ENCODE measurements at places on chromosomes 2 and 18.

DNA sequence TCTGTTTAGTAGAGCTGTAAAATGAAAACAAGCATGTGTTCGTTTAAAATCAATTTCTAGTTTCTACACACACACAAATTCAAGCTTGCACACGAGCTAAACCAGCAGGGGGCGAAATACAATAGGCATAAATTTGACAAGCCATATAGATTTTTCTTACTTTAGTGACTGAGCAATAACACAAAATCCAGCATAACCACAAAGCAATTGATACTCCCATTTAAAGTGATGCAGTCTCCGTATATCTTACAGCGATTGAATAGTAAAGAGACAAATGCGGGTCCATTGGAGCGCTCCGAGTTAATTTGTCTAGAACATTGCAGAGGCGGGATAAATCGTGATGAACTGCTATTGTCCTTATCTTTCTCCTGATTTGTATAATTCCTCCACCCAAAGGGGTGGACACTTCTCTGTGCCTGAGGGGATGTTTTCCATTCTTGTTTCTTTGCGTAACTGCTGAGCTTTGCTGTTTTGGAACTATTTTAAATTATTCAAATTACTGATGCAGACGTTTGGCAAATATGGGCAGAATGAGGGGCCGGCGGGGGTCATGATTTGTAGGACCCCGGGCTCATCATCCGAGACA is 1.2 kb upstream of the AFTPH start:
- peak; percentile 77 for DNase-seq

DNA sequence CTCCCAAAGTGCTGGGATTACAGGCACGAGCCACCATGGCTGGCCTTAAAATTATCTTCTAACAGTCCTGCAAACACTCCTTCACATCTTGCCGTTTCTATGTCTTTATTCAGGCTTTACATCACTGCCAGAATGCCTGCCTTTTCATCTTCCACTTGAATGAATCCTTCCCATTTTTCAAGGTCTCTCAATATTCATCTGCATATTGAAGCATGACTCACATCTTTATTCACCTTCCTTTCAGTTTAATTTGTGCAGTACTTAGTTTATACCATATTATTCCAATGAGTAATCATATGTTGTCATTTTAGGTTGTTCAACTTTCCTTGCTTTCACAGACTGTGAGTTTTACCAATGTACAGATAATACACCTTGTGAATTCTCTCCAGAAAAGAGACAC is 510.1 kb upstream of the PIK3C3 start:
- no peak for DNase-seq

GRCh38 chr18:57959278-57959677 is 84.7 kb upstream of the NEDD4L start:
- no peak for DNase-seq

GRCh38 chr2:11097854-11098387 is 57.3 kb upstream of the SLC66A3 start:
- no peak for DNase-seq

DNA sequence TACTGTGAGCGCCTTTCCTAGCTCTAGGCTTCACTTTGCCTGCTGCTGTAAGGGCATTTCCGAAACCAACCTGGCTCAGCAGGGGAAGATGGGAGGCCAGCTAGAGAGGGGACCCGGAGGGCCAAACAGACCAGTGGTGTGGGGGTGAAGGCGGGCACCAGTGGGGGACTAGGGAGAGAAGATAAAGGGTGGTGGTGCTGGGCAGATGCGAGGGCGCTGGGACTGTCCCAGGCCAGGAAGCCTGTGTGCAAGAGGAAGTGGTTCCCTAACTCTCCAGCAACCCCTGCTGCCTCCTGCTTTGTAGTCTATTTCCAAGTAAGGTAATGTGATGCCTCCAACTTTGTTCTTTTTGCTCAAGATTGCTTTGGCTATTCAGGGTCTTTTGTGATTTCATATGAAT is 73.1 kb downstream of the DNAH7 start:
- no peak for DNase-seq

- no peak for DNase-seq
These were observed 176.1 kb upstream of the ZFP36L2 start for GRCh38 chr2:43402452-43402937.

DNA sequence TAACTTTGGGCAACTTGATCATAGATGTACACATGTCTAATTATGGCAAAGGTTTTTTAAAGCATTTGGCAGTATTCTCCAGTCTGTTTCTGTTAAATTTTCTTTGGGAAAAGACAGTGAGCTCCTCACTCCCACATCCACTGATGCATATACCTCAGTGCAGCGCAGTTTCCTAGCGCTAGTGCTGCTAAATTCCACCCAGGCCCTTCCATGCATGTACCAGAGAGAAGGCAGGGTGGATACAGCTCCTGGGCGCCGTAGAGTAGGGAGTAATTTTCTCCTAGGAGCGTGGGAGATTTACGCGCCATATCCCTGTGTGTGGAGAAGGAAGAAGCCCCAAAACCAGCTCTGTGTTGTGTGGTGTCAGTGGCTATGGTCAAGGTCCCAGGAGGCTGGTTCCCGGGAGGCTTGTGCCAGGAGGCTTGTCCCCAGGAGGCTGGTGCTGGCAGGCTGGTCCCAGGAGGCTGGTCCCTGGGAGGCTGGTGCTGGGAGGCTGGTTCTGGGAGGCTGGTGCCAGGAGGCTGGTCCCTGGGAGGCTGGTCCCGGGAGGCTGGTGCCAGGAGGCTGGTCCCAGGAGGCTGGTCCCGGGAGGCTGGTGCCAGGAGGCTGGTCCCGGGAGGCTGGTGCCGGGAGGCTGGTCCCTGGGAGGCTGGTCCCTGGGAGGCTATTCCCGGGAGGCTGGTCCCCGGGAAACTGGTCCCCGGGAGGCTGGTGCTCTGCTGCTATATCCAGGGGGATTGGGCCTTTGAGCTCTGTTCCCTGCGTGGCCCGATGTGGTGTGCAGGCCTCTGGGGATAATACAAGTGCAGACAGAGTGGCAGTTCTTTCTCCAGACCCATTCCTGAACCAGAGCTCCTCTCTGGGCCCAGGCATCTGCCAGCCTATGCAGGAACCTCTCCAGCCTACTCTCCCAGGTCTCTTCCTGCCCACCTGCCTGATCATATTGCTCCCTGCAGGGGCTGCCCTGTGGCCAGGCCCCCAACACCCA is 161.2 kb downstream of the SEPTIN10 start:
- no peak for DNase-seq

DNA sequence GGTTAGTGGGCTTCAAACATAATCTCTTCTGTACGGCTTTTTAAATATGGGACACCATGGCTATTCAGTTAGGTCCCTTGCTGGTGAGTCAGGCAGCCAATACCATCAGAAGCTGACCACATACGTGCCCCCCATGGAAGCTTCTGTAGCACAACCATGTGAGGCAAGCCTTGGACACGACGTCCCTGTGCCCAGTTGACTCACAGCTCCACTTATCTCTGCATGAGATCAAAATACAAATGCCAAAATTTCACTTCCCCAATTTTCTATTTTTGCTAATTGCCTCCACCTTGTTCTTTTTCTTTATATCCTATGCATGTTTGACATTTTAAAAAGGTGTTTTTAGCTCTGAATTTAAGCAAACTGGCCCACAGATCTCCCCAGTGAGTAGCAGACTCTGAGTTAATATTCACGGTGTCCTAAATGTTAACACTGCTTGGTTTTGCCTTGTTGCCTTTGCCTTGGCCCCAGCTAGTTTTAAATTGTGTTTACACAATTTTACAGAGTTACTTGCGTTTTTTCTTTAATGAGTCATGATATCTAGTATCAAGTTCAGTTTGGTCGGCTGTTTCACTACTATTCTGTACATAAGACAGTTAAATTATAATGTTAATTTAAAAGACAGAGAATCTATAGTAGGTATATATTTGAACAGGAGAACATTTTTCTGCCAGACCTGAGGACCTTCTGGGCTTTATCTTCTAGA is 77.5 kb downstream of the CDCA7 start:
- no peak for DNase-seq

DNA sequence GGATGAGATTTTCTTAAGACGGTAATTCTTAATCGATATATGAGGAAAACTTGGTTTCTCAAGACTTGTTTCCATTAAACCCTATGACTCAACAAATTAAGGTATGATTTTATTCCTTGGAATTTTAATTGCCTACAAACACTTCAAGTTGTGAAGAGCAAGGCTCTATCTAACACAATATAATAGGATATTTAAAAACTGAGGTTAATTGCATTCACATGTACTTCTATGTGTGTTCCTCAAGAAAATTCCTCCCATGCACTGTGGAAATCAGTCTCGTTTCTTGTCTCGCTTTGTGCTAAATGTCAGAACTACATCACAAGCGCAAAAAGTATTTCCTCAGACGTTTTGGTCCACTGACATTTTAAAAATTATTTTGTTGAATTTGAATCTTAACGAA is 109.6 kb upstream of the UNC80 start:
- DNase-seq = no peak

DNA sequence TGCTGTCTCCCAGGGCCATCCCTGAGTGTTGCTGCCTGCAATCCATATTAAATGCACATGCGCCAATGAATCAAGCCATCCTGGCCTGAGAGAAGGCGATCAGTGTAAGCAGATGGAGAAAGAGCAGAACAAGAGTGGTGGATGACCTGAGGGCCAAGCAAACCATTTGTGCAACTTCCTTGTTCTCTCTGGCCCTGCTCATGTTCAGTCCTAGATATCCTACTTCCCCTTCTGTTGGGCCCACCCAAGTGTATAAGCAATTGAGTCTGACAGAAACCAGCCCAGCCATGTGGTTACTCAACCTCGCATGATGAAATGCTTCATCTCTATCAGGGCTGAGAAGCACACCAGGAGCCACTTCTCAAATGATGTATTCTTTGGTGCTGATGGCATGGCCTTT is 383.1 kb upstream of the ID2 start:
- DNase-seq = no peak

GRCh38 chr2:109185338-109185737 is 56.3 kb downstream of the SH3RF3 start:
- no peak for DNase-seq

DNA sequence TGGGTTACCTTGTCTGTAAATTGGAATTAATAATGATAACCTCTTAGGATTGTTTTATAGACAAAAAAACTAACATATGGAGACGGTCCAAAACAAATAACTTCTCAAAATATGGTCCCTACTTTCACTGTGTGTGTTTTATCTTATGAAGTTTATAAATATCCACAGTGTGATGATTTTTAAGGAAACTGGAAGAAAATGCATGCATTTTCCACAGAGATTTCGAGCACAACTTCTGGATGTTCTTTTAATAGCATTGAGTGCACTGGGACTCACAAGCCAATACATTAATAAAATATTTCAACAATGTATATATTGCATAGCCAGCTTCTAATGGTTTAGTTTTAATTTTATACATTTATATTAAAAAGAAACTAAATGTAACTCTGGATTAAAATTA is 87.9 kb upstream of the SPHKAP start:
- DNase-seq = no peak

DNA sequence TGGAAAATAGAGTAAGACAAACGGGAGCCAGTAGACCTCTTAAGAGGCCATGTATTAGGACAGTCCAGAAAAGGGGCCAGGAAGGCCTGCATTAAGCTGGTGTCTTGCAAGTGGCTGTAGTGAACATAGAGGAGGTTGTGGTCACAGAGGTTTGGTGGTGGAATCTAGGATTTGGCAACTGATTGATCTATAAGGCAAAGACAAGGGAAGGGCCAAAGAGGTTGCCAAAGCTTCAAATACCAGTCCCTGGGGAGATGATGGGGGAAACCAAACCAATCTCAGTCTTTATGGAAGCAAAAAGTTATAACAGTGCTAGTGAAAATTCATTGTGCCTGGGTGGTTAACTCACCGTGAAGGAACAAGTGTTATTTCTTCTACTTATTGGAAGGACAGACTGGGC is 28.7 kb upstream of the RTN4 start:
- DNase-seq = no peak

DNA sequence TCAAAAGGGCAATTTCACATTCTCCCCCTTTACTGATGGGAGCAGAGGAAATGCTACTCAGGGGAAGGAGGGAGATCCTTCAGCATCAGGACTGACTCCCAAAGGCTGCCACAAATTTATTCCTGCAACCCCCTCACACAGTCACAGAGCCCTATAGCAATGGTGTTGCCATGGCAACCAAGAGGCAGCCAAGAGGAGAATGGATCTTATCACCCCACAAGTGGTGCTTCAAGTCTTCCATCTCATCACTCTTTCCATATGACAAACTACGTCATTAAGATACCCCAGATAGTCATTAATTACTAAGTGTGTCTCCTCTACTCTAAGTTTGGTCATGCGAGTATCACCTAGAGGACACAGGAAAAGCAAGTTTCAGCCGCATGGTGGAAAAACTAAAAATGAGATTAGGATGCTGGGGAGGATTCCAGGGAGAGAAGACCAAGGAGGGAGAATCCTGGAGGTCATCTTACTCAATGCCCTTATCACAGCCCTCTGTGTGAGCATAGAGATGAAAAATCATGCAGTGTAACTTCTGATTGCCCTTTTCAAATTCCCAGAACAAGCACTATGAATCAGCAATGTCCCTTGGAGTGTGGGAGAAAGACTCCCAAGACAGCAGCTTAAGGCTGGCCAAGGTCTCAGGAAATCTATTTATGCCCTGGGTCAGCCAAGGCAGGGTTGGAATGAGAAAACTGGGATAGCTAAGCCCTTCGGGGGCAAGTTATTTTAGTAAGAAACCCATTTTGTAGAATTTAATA is 885.7 kb upstream of the KLHL29 start:
- no peak for DNase-seq
